ENCODE measurements at places on chromosomes 16 and 17.
A peak's percentile ranks its signal among the peaks of the same experiment; 100 is the strongest.

DNA sequence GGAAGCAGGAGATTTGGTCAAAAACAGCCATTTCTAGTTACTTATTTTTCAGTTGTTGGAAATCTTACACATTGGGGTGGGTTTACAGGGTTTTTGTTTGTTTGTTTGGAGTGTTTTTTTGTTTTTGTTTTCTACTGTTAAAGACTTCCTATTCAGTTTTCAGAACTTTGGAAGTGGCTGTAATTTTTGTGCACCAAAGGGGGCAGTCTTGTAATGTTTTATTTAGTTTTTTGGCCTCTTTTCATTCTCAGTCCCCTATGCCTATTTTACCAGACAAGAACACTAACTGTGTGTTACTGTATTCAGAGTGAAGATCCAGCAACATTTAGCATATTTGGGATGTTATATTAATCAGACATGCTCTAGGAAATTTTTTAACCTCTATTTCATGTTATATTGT, 20.6 kb downstream of the TPPP3 start:
- DNase-seq: peak; percentile 3

DNA sequence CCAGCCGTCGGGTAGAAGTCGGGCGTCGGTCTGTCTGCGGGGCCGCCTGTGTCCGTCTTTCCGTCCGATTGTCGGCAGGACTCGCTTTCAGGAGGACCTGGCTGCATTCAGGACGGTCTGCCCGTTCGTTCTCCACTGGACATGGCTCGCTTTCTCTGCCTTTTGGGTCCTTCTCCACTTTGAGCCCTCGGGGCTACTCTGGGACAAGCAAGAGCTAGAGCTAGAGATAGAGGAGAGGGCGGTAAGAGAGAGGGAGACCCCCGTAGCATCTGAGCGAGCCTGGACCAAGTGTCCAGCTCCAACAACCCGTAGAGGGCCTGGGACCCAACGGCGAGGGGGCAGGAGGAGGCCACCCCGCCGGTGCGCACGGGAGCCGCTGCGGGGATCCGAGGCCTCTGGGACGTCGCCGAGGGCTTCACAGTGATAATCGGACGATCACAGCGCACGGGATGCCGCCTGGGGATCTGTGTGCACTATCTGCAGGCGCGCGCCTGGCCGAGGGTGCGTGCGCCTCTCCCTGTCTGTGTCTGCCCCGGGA, 4.5 kb downstream of the TBX4 start:
- DNase-seq: no peak

DNA sequence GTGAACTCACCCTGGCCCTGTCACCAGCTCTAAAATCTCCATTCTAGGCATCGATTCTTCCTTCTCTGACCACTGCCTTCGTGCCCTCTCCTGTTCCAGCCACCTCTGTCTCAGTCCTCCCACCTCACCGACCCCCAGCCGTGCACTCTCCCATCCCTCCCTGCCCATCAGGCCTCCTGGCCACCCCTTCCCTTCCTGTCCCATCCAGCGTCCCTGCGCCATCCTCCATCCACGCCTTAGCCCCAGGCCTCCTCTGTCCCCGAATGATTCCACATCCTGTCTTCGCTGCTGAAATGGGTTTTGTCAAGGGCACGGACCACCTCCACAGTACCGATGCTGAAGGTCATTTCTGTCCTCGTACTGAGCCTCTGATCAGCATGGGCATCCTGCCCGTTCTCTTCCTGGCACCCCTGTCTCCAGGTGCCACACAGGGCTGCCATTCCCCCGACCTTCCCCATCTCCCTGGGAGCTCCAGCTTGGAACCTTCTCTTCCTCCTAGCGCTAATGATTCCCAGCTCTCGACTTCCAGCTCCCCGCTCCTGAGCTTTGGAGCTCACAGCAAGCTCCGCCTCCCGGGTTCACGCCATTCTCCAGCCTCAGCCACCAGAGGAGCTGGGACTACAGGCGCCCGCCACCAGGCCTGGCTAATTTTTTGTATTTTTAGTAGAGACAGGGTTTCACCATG, 2.6 kb downstream of the TRIM65 start:
- DNase-seq: no peak

- DNase-seq: no peak
Observed at GRCh38 chr16:48833461-48833860, 223.5 kb upstream of the N4BP1 start.
